ENCODE measurements at places on chromosomes 2 and 18.

DNA sequence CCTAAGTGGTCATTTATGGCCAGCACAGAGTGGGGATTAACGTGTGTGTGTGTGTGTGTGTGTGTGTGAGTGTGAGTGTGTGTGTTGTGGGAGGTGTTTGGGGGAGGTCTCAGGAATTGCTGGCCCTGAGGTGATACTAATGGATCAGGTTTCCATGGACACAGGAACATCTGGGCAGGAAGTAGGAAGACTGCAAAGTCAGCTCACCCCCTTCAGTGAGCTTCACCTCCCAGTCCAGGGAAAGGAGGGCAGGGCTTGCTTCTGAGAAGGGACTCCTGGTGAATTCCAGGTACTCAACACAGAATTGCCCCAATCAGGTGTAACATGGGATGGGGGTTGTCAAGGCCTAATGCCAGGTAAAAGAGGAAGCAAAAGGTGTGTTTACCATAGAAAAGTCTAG is 30.3 kb upstream of the IL1R1 start:
- DNase-seq = no peak

GRCh38 chr2:48548840-48549239 is 18.9 kb downstream of the STON1 start:
- no peak for DNase-seq

- DNase-seq = no peak
Observed at GRCh38 chr2:227214622-227215041, 50.2 kb downstream of the COL4A3 start.

DNA sequence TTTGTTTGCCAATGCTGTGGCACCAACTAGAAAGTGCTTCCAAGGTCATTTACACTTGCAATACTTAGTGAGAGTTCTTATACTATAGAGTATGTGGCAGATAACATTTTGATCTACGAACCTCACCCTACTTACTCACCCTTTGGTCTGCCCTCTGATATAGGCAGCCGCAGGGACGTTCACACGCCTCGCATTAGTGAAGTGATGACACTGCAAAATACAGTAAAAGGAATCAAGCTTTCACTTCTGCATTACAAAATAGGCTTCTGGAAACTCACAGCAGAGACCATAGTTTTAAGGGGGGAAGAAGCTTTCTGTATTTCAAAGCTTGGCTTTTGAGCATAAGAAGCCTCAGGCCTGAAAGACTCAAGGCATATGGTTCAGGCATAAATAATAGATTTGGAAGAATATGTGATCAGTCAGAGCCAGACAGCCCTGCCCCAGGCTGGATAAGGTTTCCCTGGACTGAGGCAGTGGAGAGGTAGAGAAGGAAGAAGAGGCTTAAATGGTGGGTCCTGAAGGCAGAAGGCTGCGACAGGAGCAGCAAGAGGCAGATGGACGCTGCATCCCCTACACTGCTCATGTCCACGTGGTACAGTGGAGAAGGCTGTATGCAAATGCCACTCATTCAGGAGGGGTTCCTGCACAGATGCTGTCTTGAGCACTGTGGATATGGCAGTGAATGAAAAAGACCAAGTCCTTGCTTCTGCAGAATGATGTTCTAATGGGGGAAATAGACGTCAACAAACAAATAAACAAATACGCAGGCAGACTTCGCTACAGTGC is 63.1 kb downstream of the FECH start:
- no peak for DNase-seq

GRCh38 chr2:109231996-109232705 is 103.1 kb downstream of the SH3RF3 start:
- no peak for DNase-seq

- DNase-seq = no peak
Observed at GRCh38 chr18:46570666-46571065, 86.4 kb downstream of the LOXHD1 start.

DNA sequence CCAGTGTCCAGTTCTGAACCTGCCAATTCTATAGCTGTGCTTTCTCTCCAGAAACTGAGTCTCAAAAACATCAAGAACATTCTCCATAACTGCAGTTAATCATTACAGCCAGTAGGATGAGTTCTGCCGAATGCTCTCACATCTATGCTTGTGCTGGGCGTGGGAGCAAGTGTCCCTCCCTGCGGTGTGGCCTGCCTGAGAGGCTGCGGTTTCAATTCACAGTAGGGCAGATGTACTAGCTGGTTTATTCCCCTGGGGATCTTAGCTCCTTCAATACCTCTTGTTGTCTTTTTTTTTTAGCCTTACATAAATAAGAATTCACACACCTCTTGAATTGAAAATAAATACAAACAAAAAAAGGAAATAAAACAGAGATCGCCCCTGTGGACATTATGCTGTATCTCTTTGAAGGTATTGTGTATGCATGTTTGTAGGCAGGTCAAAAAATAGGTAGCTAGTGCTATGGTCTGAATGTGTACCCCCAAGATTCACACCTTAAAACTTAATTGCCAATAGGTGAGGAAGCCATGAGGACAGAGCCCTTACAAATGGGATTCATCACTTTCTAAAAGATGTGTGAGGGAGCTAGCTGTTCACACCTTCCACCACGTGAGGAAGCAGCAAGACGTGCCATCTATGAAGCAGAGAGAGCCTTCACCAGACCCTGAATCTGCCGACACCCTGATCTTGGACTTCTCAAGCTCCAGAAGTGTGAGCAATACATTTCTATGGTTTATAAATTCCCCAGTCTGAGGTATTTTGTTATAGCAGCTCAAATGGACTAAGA is 74.3 kb downstream of the BCL2L11 start:
- DNase-seq = no peak

GRCh38 chr18:3321133-3321812 is 59.3 kb downstream of the MYL12B start:
- no peak for DNase-seq

DNA sequence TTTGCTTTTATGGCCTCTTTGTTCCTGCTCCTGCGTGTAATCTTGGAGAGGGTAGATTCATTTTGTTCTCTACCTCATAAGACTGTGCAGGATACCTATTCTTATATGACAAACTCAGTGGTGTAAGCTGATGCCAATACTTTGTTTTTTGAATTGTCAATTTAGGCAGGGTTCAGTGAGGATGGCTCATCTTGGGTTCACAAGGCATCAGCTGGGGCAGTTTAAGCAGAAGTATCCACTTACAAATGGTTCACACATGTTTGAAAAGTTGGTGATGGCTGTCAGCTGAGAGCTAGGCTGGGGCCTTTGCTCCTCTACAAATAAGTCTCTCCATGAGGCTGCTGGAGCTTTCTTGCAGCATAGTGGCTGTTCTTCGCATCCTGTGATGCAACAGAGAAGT is 920.6 kb upstream of the PIK3C3 start:
- DNase-seq = no peak

DNA sequence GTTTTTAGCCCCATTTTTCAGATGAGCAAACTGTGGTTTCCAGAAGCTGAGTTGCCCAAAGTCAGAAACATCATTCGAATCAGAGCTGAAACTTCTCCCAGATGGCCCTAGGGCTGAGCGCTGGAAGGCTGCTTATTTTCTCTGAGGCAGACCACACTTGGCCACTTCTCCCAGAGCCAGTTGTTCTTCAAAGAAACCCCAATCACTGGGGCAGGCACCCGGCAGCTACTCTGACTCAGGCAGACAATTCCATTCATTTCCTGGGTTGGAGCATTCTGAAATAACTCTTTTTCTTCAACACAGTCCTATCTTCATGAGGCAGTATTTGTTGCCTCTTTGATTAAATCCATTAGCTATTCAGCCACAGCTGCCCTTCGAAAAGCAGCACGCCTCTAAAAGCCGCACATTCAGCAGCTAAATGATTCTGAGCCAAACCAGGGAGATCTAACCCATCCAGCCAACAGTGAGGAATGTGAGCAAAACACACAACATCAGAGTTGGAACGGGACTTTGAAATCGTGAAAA is 40.9 kb downstream of the LRATD1 start:
- no peak for DNase-seq

DNA sequence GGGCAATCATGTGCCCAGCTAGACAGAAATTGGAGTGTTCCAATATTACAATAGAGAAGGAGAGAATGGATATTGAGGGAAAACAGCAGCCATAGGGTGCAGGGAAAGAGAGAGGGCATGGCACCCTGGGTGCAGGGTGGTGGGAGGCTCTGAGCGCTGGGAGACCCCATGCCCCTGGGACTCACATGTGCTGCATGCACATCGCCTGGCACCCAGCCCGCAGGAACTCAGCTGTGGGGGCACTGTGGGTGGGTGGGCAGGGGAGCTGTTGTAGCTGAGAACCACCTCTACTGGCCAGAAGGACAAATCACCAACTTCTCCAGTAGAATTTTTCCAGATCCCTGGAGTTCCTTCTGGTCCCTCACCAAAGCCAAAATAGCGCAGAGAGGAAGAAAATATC is 7.2 kb upstream of the NEURL3 start:
- DNase-seq = no peak

GRCh38 chr2:233414273-233414654 is 60.0 kb downstream of the DGKD start:
- no peak for DNase-seq

- no peak for DNase-seq
Observed at GRCh38 chr2:186493564-186494085, 7.6 kb downstream of the ZC3H15 start.

DNA sequence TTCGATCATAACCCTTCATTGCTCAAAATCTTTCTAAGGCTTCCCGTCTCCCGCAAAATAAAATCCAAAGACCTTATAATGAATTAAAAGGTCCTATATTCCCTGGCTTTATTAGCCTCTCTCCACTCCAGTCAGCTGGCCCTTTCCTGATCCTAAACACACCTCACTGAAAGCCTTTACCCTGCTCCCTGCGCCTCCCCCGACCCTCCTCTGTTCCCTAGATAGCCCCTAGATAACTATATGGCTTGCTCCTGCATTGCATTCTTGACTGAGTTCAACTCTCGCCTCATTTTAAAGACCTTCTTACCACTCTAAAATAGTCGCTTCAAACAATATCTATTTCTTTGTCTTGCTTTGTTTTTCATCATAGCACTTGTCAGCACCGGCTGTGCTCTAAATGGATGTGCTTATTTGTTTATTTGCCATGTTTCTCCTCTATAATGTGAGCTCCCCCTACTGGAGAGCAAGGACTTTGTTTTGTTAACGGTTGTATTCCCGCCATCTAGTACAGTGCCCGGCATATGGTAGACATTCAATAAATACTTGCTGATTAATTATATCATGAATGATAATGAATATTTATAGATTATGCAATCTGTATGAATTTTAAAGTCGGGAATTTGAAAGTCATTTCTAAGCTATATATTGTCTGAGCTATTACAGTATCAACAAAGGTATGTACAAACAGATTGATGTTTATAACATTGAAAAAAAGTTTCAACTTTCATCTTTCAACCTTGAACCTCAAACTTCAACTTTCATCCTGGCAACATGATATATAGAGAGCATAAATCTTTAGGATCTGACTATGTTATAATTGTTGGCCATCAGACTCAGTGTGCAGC is 32.4 kb upstream of the VIT start:
- no peak for DNase-seq

GRCh38 chr2:11729362-11730212 is 16.8 kb upstream of the LPIN1 start:
- DNase-seq = no peak

GRCh38 chr2:11539317-11540147 is 5.7 kb downstream of the GREB1 start:
- DNase-seq = no peak

GRCh38 chr2:119338826-119339561 is 27.6 kb downstream of the C2orf76 start:
- DNase-seq = no peak

- no peak for DNase-seq
Observed at GRCh38 chr2:158381205-158381604, 75.3 kb downstream of the CCDC148 start.

GRCh38 chr2:240459401-240460252 is 24.2 kb downstream of the GPC1 start:
- DNase-seq = no peak

Measured in stimulated activated CD4-positive, alpha-beta T cell treated with anti-CD3 and anti-CD28 coated beads, Interleukin-4, amount 100 ng/mL, for 48 hours (primary cell).